ENCODE measurements at places on chromosomes 5 and 9.

GRCh38 chr9:126836216-126836615 lies 24.2 kb upstream of the ZBTB34 start:
- DNase-seq = no peak

GRCh38 chr9:133239533-133240090 lies 30.6 kb upstream of the OBP2B start:
- DNase-seq = no peak

DNA sequence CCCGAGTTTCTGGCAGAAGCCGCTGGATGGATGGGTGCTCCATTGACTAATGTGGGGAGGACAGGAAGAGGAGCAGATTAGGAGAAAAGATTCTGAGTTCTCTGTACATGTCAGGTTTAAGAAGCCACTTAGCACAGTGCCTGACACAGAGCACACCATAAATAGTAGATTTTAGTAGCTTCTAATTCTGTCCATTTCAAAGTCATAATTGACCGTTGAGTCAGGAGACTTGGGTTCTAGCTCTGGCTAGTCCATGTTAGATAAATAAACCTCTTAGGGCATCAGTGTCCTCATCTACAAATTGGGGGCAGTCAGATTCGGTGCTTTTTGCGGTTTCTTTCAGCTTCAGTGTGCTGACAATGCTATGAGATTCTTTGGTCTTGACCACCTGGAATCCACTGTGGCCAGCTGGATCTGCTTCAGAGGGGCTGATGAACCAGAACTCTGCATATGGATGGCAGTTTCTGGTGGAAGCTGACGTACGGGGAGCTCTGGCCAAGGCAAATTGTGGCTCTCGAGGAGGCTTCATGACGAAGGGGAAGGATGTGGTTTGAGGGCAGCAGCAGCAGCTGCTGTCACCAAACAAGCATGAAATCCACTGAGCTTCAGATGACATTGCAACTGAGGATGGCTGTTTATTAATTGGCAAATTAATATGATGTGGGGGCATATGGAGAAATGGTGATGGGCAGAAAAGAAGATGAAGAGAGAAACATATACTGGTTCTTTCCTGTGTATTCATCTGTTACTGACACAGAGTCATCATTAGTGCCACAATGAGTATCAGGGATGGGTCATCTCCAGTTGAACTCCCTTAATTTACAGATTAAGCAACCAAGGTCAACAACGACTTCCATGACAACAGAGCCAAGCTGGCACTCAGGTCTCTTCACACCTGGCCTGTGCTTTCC lies 134.4 kb downstream of the AOPEP start:
- DNase-seq = no peak

DNA sequence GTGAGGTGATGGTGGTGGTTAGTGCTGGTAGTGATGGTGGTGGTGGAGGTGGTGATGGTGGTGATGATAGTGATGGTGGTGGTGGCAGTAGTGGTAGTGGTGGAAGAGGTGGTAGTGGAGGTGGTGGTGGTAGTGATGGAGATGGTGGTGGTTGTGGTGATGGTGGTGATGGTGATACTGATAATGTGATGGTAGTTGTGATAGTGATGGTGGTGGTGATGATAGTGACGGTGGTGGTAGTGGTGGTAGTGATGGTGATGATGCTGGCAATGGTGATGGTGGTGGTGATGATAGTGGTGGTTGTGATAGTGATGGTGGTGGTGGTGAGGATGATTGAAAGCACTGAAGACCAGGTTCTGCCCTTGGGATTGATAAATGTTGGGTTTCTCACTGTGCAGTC lies 85.2 kb upstream of the SLC1A3 start:
- no peak for DNase-seq

- no peak for DNase-seq
These were observed 231.6 kb upstream of the TAS2R1 start for GRCh38 chr5:9861666-9862256.

DNA sequence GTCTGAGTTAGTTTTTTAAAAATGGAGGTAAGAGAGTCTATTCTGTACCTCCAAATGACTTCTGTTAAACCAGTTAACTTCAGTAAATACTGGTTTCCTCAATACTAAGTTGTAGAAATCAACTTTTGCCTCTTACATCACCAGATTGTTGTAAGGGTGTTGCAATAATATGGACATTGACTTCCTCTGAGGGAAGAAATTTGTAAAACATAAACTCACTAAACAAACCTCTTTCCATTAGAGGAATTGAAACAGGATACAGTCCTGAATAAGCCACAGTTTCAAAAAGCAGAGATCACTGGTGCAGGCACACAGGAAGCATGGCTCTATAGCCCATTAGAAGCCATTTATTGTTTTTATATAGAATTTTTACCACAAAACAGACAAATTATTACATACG lies 32.7 kb upstream of the SLCO6A1 start:
- no peak for DNase-seq

GRCh38 chr5:26690511-26690910 lies 347.9 kb downstream of the CDH9 start:
- DNase-seq = no peak

GRCh38 chr5:176820937-176821336 lies 10.6 kb downstream of the UNC5A start:
- DNase-seq = no peak

GRCh38 chr9:93955111-93955980 lies at the start of gene BARX1:
BARX1 (minus strand) TSS chr9:93955355; CDS start chr9:93955146, 209 bp downstream.
- DNase-seq = no peak

GRCh38 chr9:97039514-97039860 lies 545 bp upstream of the CTSV start:
- DNase-seq = no peak

GRCh38 chr9:116940614-116941215 lies 253.6 kb downstream of the TRIM32 start:
- no peak for DNase-seq

DNA sequence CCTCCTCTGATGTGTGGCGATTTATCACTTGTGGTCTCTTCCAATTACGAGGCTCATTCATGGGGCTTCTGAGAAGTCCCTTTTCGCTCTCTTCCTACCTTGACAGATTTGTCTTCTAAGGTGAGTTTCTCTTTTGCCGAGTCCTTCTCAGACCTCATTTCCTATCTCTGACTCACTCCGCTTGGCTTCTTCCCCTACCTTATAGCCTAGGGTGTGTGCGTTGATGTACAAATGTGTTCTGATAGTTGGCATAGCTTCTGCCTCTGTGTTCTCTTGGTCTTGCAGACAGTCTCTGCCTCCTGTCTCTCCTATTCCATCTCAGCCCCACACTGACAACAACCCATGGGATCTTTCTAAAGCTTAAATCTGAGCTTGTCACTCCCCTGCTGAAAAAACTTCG lies 56.9 kb upstream of the SHB start:
- DNase-seq = no peak

DNA sequence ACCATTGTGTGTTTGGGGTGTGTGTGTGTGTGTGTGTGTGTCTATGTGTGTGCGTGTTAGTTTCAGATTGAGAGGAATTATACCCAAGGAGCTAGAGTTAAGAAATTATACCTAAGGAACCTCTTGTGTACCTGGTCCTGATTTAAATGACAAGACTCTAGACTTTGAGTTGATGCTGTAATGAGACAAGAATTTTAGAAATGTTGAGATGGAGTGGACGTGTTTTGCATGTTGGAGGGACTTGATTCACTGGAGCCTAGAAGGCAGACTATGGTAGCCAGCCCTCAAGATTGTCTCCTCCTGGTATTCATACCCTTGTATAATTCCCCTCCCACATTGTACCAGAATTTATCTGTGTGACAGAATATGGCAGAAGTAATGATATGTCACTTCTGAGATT lies 52.4 kb upstream of the HSPB3 start:
- DNase-seq = no peak

- no peak for DNase-seq
These were observed 30.0 kb upstream of the FCN2 start for GRCh38 chr9:134850611-134851010.

DNA sequence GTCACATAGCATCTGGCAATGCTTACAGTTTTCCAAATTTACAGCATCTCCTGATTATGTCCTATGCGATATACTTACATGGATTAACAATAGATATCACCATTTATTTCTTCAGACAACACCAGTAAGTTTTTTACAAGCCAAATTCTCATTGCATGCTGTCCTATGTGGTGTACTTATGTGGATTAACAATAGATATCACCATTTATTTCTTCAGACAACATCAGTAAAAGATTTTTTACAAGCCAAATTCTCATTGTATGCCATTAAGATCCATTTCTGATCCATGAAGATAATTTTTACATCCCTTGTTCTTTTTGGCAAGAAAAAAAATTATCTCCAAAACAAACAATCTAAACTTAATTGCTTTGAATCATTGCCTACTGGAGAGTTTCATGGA lies 340.9 kb downstream of the KCNN2 start:
- no peak for DNase-seq

GRCh38 chr9:127506814-127507750 lies 55.8 kb downstream of the LRSAM1 start:
- DNase-seq = no peak

DNA sequence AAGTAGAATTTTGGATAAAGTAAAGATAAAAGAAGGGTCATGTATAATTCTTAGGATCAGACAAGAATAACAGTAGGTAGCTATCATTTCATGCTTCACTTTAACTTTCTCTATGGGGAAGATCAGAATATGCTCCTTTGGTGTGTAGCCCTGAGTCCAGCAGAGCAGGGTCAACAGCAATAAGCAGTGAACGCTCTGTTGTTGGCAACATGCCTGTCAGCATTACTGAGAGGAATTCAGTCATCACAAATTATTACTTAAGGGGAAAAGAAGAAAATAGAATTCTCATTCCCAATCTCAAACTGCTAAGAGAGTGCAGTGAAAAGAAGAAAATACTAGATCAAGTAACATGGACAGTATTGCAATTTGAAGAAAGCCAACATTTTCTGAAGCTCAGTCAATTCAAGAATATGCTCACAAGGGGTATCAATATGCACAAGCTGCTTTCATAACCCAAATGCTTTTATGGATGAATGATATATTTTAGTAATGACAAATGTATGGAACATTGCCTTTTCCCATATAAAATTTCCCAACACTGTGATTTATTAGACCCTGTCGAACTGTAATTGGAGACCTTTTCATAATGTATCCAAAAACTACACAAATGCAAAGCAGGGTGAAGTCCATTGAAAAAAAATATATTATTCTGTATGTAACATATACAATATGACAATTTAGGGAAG lies 1359.4 kb downstream of the EFNA5 start:
- DNase-seq = peak; percentile 19

GRCh38 chr5:34930870-34931269 lies 1.5 kb downstream of the DNAJC21 start:
- no peak for DNase-seq

GRCh38 chr9:121945281-121945680 lies 147.8 kb downstream of the TTLL11 start:
- no peak for DNase-seq

- no peak for DNase-seq
These were observed 2.9 kb downstream of the KCNV2 start for GRCh38 chr9:2720179-2720654.

GRCh38 chr5:99104538-99105132 lies 175.8 kb upstream of the CHD1 start:
- DNase-seq = peak; percentile 32

- no peak for DNase-seq
These were observed 45.5 kb downstream of the PUM3 start for GRCh38 chr9:2798423-2798822.

DNA sequence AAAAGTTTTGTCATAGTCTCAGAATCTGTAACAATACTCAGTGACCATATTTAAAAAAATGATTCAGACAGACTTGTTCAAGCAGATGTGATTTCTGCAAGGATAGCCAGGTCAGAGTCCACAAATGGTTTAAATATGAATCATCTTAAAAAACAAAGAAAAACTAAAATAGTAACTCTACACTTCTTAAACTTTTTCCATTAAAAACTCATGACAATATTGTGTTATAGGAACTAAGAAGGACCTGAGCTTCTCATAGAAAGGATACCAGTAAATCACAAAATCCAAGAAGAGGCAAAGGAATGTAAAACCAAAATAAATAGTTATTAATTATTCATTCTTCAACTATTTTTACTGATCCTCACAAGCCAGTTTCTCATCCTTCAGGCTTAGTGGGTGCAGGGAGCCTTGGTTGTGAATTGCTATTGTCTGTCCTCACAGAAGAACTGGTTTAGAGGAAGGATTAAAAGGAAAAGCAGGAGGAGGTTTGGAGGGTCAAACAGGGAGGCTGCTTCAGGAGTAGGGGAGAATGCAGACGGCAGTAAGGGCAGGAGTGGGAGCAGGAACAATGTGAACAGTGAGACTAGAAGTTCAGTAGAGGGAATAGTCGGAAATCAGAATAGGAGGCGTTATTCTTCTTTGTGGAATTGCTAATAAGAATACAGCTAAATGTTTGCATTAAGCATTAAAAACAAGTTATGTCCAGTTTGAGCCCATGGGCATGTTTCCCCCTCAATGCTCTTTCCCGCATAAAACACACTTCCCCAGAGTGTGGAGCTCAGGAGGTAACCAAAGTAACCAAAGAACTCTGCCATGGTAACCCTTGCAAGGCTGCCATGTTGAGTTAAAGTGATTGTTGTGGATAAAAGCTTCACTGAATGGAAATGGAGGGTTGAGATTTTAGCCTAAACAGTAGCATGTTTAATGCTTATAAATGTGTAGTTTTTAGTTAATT lies 110.7 kb downstream of the CCDC192 start:
- DNase-seq = no peak

DNA sequence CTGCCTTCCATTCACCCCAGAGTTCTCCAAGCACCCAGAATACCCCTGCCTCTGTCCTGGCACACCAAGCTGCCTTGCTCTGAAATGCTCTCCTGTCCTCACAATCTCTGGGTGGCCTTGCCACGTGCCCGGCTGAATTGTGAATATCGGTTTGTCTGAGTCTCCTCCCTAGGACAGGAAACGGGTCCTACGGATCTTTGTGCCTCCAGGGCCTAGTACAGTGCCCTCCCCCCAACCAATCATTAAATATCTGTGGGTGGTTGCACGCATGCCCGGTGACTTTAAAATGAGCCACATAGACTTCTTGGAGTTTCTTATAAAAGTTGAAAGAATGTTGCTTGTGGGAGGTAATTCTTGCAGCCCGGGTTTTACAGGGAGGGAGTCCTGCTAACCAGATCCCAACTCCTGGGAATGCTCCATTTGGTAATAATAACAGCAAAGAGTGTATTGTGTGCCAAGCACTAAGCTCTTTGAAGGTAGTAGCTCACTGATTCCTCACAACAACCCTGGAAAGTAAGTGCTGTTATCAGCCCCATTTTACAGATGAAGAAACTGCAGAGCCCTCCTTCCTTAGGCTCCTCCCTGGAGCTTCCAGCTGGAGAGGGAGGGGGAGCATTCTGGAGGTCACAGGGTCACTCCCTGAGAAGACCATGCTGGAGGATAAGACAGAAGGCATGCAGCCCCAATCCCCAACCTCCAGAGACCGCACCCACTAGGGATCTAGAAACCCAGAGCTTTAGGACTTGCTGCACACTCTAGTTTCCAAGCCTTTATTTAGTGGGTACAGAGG lies 23.4 kb downstream of the URM1 start:
- DNase-seq = no peak

- no peak for DNase-seq
These were observed 1.6 kb downstream of the B4GALT1 start for GRCh38 chr9:33165263-33166151.
